Lower lobe of right lung (tissue), 2 donors: ENCODE measurements at places on chromosomes 11 and 22. TPM values are rescaled to one million over a fixed set of nuclear protein-coding genes. Genes with fewer than 3 reads are reported as not detected.

GRCh38 chr11:68821670-68822069 lies 20.0 kb downstream of the CPT1A start:
- no peak for DNase-seq

GRCh38 chr11:74990941-74991340 lies 2.2 kb downstream of the NEU3 start:
- no peak for DNase-seq

DNA sequence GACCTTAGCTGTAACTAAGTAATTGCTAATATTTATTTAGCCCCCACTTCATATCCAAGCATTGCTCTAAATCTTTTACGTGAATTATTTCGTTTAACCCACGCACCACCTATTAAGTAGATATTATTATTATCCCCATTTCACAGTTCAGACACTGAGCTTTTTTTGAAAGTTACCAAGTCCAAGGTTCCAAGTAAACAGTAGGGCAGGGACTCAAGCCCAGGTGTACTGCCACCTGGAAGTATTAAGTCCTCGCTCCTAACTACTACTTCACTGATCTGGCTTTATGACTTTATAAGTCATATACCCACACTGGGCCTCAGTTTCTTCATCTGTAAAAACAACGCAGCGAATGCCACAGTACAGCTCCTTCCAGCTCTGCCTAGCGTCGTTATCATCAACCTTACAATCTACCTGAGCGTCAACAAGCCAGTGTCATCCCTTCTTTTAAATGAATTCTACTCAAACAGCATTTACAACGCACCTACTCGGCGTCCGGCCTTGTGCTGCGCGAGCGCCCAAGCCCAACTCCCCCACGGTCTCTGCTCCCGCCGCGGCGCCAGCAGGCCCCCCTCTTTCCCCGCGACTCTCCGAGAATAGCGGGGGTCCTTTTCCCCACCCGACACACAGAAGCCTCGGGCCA lies 624 bp downstream of the TMEM41B start:
- no peak for DNase-seq

CHST1 gene
- 4.6 TPM for total RNA-seq

GRCh38 chr11:94193288-94193687 lies 64.6 kb downstream of the PANX1 start:
- DNase-seq: no peak

OR5A1 gene
- not detected for total RNA-seq

DNA sequence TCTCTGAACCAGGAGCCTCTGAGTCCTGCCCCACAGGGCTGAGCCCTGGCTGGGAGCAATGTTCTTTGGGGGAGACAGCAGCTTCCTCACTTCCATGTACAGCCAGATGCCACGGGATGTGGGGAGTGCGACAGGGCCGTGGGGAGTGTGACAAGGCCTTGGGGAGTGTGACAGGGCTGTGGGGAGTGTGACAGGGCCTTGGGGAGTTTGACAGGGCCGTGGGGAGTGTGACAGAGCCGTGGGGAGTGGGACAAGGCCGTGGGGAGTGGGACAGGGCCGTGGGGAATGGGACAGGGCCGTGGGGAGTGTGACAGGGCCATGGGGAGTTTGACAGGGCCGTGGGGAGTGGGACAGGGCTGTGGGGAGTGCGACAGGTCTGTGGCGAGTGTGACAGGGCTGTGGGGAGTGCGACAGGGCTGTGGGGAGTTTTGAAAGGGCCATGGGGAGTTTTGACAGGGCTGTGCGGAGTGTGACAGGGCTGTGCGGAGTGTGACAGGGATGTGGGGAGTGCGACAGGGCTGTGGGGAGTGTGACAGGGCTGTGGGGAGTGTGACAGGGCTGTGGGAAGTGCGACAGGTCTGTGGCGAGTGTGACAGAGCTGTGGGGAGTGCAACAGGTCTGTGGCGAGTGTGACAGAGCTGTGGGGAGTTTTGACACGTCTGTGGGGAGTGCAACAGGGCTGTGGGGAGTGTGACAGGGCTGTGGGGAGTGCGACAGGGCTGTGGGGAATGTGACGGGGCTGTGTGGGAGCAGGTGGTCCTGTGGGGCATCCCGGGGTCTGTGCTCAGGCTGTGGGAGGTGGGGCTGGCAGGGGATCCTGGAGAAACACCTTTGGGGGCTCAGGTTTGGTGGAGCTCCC lies 6.6 kb upstream of the KRTAP5-6 start:
- no peak for DNase-seq
